NCI-H2081 treated with DMSO at 0.1 percent for 48 hours (cell line): ENCODE measurements at places on chromosomes 2 and 18.

GRCh38 chr2:64754570-64754969 lies 100.9 kb upstream of the SERTAD2 start:
- no peak for DNase-seq

DNA sequence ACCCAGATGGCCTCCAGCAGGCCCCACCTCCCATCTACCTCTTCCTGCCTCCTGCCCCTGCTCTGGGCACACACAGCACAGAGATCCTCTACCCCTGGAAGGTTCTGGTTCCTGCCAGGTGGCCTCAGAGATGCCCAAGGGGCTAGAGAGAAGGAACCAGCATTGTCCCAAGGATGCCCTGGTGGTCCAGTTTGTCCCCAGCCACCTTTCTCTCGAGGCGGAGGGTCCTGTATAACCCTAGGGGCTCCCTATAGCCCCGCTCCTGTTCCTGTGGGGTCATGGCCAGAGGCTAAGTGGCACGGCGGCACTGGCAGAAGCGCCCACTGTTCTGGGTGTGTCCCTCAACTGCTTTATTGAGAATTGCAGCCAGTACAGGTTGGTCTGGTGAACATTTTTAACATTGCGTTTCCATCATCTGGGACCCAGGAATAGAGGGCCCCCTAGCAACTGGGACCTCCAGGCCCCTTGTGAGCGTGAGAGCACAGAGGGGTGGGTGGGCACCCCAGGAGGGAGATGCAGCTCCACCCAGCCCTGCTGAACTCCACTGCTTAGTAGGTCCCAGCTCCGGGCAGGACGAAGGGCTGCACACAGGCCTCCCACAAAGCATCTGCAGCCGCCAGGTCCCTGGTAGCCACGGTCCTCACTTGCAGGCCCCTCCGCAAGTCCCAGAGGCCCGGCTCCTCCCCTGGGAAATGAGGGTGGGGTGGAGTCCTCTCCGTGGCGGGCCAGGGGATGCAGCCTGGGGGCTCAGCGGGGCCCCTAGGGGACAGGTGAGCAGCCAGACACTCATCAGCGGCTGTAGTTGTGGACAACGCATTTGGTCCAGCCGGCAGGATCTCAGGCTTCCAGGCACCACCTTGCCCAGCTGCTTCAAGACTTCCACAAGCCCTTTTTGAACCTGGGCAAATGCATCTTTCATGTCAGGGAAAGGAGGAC lies 33.1 kb downstream of the GPC1 start:
- no peak for DNase-seq

- DNase-seq = no peak
Measured at GRCh38 chr2:33444967-33445366, 31.5 kb upstream of the RASGRP3 start.

DNA sequence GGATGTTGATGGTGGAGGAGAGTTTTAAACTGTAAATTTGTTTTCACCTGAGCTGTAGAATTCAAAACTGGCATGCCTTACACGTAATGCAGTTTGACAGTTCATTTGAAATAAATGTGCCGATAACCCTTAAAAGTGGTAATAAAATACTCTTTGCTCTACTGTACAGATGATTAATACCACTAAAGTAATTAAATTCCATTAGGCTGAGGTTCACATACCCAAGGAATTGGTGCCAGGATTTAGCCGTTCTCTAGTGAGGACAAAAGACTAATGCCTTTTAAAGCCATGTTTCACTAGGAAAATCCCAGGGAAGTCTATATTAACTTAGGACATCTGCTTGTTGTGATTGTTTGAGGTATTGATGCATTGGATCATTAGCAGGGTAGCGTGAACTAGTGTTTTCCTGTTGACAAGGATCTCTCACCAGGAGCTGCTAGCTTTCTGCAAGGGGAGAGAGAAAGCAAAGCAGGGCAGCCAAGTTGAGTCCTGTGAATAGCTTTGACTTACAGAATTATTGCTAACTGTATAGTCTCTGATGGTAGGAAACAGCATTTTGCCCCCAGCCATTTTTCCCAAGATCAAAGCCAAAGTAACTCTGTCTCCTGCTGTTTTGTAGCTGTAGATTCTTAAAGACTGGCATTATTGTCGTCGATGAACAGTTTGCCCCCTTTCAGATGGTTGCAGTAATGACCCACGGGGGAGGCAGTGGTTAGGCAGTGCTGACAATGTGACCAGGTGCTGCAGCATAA lies 280.9 kb upstream of the FANCL start:
- DNase-seq = peak; percentile 100

- peak; percentile 51 for DNase-seq
Measured at GRCh38 chr2:212227755-212228154, 310.8 kb downstream of the ERBB4 start.

DNA sequence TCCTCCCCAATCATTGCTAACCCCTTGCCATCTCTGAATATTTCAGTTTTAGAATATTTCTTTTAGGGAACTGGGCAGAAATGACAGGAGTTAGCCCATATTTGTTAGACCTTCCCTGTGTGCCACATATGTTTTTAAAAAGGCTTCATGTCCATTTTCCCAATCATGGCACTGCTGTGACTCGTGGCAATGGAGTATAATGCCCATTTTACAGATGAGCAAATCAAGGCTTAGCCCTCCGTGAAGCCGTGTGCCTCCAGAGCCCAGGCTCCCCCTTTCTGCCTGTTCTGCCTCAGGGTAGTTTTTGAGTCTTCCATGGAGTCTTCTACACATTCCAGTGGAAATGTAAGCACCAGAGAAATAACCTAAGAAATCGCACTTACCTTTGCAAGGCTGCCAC lies 130.1 kb downstream of the KCTD1 start:
- no peak for DNase-seq

GRCh38 chr2:218975060-218975777 lies 9.8 kb downstream of the FEV start:
- DNase-seq = no peak

DNA sequence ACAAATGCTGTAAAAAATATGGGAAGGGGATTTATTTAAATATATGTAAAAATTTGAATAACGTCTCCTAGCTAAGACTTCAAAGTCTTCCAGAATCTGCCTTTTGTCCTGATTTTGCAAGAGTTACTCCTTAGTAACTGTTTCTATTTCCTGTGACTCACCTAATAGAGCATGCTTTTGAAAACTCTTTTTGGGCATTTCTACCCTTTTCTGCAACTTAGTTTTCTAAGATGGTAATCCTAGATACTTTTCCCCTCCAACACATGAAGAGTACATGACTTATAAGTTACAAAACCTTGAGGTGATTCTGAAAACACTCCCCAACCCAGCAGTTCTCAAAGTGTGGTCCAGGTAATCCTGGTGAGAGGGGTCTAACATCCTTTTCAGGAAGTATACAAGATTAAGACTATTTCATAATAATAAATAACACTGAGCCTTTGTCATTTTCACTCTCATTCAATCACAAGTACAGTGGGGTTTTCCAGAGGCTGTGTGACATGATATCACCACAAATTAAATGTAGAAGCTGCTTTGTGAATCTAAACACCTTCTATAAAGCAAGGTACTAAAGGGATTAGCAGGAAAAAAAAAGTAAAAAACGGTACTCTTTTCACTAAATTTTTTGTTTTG lies 31.9 kb downstream of the PPP4R3B start:
- no peak for DNase-seq

DNA sequence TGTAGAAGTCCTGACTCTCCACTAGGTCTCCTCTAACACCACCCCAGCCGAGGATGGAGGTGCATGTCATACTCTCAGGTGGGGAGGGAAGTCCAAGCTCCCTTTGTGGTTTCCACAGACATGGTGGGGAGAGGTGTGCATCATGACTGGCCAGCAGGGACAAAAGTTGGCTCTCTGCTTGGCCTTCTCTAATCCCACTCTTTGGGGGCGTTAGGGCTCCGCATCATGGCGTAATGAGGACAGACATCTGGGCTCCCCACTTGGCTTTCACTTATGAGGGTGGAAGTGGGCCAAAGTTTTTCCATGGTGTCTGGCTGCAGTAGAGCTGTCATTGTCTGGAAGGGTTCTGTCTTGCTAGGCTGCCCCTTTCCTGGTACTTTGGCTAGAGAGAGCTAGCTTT lies 80.7 kb upstream of the DAPL1 start:
- DNase-seq = no peak

DNA sequence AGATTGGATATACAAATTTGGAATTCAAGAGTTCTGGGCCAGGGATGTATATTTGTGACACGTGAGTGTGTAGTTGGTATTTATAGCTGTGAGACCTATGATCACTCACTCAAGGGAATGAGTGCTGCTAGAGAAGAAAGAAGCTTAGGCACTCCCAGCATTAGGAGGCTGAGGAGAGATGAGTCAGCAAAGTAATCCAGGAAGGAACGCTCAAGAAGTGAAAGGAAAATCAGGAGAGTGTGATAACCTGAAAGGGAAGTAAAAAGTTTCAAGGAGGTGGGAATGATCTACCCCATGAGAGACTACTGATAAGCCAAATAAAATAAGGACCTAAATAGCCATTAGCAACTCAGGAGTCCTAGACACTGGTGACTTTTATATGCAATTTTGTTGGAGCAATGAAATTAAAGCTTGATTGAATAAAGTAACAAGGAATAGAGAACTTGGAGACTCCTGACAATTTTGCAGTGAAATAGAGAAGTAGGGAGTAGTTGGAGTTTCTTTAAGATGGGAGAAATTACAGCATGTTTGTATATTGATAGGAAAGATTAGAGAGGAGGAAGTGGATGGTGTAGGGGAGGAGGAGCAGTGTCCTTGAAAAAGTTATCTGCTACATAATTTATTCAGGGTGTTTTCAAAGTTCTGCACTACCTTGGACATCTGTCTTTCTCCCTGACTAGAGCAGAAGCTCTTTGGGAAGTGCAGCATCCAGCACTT lies 89.9 kb downstream of the UBE2E3 start:
- no peak for DNase-seq

- no peak for DNase-seq
Measured at GRCh38 chr2:71277536-71278103, 50.7 kb upstream of the PAIP2B start.

DNA sequence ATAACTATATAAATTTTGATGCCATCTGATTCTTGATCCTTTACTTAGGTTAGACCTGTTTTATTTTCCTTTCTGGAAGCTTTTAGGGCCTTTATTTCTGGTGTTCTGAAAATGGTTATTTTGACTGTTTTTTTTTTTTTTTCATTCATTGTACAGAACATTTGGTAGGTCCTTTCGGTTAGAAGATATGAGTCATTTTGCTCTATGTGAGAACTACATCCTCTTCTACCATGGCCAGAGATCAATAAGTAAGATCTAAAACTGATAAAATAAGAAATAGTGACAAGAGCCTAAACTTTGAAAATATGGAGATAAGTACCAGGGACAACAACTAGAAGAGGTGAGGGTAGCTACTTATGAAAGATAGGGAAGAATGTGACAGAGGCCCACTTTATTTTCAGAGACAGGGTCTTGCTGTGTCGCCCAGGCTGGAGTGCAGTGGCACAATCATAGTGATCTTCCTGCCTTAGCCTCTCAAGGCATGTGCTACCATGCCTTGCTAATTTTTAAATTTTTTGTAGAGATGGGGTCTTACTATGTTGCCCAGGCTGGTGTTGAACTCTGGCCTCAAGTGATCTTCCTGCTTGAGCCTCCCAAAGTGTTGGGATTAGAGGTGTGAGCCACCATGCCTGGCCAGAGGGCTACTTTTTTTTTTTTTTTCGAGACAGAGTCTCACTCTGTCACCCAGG lies 66.5 kb downstream of the EIF2AK3 start:
- no peak for DNase-seq

GRCh38 chr2:1633936-1634587 lies 110.3 kb downstream of the PXDN start:
- no peak for DNase-seq

- peak; percentile 15 for DNase-seq
Measured at GRCh38 chr2:31523871-31524492, 56.8 kb downstream of the SRD5A2 start.

DNA sequence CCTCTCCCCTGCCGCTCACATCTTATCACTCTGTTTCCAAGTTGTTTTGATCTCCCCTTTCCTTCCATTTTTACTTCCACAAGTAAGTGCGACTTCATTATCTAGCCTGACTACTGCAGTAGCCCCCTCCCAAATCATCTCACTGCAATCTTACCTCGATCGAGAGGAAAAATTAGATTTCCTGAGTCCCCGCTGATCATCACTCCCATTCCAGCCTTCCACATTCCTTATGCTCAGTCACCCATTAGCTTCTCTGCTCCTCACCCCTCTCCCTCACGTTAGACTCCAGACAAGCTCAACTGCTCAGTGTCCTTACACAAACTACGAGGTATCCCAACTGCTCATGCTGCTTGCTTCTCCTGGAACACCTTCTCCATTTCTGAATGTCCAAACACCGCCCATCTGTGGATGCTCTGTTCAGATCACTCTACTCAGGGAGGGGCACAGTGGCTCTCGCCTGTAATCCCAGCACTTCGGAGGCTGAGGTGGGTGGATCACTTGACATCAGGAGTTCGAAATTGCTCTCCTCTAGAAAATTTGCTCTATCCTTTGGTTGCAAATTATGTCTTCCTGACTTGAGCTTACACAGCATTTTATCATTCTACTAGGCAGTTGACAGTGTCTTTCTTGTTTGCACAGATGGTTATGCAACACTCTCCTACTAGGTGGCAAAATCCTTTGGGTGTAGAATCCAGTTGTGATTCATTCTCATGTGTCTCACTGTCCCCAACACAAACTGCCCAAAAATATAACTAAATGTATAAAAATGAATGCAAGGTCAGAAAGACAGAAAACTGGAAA lies 96.5 kb downstream of the INO80D start:
- no peak for DNase-seq

DNA sequence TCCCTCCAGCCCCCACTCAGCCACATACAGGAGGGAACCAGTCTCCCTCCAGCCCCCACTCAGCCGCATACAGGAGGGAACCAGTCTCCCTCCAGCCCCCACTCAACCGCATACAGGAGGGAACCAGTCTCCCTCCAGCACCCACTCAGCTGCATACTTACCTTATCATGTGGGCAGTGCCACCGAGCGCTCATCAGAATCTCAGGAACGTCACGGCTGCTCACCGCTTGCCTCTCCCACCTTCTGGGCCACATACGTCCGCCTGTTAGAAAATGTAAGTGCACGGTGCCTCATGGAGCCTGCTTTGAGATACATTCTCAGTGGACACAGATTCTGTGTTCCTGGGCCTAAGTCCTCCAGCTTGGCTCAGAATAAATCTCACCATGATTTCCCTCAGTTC lies 124.8 kb downstream of the PXDN start:
- DNase-seq = no peak
